ENCODE measurements at places on chromosomes 7 and 10.

DNA sequence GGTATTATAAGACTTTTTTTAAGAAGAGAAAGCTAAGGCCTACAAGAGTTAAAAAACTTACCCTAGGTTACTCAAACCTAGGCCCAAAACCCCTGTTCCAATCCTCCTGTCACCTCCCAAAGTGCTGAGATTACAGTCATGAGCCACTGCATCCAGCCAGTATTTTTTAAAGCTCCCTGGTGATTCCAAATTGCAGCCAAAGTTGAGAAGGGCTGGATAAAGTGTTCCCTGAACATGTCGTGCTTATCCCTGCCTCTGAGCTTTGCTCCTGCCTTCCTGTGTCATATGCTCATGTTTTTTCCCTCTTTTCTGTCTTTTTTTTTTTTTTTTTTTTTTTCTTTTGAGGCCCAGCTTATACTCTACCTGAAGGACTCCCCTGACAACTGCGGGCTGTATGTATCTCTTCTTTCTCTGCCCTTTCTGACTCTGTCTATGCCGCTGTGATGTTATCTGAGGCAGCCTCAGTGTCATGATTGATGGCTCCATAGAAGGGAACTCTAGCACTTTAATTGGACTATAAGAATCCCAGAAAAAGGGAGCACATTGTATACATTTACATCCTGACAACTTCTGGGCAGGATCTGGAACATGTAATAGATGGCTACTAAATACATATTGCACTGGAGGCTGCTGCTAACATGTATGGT, 8.0 kb downstream of the AKR1B10 start:
- DNase-seq: no peak

DNA sequence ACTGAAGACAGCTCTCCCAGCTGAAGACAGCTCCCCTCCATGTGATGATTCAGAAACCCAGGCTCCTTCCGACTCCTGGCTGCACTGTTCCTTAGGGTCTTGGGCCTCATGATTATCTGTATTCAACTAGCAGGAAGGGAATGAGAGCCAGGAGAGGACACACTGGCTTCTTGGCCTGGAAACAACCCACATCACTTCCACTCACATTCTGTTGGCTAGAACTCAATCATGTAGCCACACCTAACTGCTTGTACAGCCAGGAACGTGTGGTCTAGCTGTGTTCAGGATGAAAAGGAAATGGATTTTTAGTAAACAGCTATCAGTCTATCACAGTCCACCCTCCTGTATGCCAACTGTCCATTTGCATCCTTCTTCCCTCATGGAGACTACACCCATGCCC, 30.5 kb upstream of the XPNPEP1 start:
- DNase-seq: no peak

- no peak for DNase-seq
Measured at GRCh38 chr7:132919771-132920170, 162.1 kb downstream of the CHCHD3 start.

DNA sequence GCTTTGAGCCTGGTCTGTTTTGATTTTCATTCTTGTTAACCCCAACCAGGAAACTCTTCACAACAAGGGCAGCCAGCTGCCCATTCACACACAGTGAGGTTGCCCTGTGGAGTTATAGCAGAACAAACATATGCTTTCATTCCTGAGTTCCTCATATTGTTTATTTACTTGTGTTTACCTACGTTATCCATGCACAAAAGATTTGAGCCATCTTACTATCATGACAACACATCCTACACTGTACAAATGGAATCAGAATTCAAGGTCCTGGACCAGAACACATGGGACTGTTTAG, 21.7 kb upstream of the BMPER start:
- DNase-seq: no peak

- DNase-seq: no peak
Measured at GRCh38 chr10:132912713-132913558, 29.4 kb downstream of the CFAP46 start.

DNA sequence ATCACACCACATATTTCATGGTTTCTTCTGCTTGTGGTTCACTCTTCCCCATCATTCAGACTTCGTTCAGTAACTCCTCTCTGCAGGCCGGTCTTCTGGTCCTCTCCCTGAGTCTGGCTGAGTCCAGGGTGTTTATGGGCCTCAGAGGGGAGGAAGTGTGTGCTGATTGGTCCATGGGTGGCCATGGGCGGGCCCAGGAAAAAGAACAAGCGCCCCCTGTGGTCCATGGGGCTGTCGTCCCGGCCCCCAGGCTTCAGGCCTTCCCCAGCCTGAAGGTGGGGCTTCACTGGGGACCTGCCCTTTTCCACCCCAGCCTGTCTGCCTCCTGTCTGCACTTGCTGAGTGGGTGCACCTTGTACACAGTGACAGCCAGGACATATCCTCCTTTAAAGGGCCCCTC, 123.7 kb downstream of the VIPR2 start:
- DNase-seq: no peak

DNA sequence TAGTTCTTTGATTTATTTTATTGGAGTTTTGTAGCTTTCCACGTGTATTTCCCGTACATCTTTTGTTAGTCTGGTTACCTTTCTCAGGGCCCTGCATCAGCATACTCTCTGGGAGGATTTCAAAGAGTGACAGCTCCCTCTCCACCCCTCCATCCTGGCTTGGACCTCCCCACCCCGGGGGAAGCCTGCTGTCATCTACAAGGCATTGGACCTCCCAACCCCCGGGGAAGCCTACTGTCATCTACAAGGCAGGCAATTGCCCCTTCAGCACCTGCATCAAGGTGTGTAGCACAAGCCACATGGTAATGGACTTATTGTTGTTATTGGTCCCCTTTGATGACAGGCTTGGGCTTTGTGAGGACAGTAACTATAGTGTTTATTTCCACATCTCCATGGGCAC, 390.1 kb downstream of the TCERG1L start:
- DNase-seq: no peak

- no peak for DNase-seq
Measured at GRCh38 chr10:97830064-97830463, 19.6 kb upstream of the GOLGA7B start.

GRCh38 chr7:36900988-36901710, 176.9 kb upstream of the AOAH start:
- no peak for DNase-seq

GRCh38 chr7:81499262-81500116, 270.4 kb downstream of the HGF start:
- DNase-seq: peak; percentile 86

DNA sequence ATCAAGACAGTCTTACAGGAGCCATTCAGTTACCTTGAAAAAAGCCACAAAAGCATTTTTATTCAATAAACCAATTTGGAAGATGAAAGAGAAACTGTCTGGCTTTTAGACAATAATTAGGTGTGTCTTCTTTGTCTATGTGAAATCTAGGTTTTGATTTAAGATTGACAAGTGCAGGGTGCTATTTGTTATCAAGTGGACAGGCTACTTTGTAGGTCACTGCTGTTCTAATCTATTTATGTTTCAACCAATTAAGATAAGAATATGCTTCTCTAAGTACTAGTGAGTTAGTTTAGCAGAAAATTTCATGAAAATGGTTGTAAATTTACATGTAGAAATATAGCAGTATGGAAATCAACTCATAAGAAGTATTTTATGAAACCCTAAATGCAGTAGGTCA, 177.5 kb downstream of the CACNA2D1 start:
- DNase-seq: no peak

DNA sequence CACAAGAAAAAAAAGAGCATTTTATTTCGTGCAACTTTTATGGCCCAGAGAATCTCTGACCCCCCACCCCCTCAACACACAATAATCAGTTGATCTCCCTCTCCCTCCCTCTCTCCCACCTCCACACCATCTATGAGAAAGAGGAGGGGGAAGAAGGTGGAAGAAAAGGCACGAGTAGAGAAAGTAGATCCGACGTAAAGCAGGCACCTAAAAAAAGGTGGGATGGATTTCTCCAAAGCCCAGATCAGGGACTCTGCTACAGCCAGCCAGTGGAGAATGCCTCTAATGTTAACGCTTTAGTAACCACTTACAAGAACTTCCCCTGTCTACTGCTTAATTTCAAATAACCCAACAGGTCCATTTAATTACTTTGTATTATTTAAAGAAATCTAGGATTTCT, 24.4 kb downstream of the KMT2C start:
- DNase-seq: no peak
